ENCODE measurements at places on chromosomes 3 and 15. TPM values are rescaled to one million over a fixed set of nuclear protein-coding genes. Genes with fewer than 3 reads are reported as not detected.

GRCh38 chr15:44034933-44035624 lies 160.0 kb downstream of the FRMD5 start:
- no peak for DNase-seq

GRCh38 chr15:70374096-70374495 lies 276.4 kb upstream of the TLE3 start:
- no peak for DNase-seq

Gene CYP11A1
- polyA plus RNA-seq, result 2.0 TPM

GRCh38 chr3:97817965-97818364 lies 3.8 kb upstream of the CRYBG3 start:
- no peak for DNase-seq

GRCh38 chr15:58410353-58410752 lies 21.4 kb upstream of the LIPC start:
- DNase-seq, result peak; percentile 66

Gene CLDN1
- polyA plus RNA-seq, result 5.6 TPM

- DNase-seq, result peak; percentile 22
Observed at GRCh38 chr3:191499307-191500080, 38.5 kb downstream of the PYDC2 start.

DNA sequence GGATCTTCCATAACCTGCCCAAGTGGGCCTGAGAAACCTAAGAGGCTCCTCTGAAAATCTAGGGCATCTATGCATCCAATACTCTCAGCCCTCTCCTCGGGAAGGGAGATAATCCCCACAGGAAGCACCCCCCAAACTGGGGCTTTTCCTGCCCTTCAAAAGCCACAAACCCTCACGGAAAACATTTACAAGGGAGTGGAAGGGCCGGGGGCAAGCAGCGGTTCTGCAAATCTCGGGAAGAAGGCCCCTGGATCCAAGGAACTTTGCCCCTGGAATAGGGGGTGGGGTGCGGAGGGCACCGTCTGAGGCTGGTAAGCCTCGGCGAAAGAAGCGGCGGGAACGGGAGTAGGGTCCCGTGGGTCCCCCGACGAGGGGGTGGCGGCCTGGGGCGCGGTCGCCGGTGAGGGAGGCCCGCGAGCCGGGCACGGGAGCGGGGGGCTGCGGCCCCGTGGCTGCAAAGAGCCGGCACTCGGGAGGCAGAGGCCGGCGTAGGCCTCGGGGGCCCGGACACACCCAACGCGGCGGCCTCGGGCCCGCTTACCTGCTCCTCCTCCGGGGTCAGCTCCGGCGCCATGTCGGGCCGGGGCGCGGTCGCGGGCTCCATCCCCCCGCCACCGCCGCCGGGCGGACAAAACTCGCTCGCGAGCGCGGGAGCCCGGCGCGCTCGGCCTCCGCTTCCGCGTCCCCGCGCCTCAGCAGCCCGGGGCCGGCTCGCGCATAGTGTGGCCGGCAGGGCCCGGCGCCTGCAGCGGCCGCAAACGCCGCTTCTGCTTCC lies 755 bp downstream of the PTPN9 start:
- DNase-seq, result no peak

DNA sequence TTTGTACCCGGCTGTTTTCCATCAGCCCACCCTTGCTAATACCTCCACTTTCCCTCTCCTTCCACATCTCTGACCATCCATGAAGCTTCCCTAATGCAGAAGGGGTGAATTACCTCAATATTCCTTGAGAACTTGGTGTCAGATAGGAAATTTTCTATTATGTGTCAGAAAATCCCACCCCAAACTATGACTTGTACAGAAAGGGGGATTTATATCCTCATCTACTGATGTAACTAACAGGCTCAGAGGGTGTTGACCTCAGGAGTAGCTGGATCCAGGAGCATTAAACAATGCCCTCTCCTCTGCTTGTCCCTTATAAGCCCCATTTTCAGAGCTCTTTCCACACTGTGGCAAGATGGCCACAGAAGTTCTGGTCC lies 242.8 kb upstream of the TLE3 start:
- DNase-seq, result no peak

Measured in muscle of back (tissue), 13 donors.